ENCODE measurements at places on chromosomes 1 and 21.

GRCh38 chr1:84570436-84571149 is 3.6 kb downstream of the CTBS start:
- DNase-seq, result no peak

GRCh38 chr1:20361805-20362381 is 71.2 kb downstream of the VWA5B1 start:
- DNase-seq, result no peak

DNA sequence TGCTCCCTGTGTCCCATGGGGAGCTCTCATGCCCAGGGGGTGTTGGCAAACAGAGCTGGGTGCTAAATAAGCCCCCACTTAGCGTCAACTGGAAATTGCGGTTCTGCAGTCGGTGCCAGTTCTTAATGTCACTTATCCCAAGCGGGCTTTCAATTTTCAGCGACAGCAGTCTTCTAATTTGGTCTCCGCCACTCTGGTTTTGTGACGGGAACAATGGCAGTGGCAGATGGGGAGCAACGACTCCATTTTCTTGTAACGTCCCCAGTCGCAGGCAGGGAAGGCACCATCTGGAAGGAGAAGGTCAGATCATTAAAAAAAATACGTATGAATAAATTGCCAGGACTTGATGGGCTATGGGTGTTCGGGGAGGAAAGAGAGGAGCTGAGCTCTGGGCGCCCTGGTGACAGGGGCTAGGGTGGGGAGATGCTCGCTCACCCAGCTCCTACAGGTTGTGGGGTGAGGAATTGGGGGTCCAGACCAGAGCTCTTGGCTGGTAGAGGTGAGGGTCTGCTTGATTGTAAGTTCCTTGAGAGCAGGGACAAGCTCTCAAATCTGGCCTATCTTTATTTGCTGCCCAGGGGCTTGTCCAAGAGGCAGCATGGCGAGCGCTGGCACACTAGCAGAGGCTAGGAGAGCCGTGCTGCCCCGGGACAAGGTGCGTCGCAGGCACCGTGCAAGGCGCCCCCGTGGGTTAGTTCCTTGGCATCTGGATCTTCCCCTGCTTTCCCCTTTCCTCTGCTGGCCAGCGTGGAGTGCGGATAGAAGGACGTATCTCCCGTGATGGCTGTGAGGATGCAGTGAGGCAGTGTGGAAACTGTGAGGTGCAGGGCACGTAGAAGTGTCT is 105.8 kb downstream of the ARHGEF10L start:
- DNase-seq, result no peak

DNA sequence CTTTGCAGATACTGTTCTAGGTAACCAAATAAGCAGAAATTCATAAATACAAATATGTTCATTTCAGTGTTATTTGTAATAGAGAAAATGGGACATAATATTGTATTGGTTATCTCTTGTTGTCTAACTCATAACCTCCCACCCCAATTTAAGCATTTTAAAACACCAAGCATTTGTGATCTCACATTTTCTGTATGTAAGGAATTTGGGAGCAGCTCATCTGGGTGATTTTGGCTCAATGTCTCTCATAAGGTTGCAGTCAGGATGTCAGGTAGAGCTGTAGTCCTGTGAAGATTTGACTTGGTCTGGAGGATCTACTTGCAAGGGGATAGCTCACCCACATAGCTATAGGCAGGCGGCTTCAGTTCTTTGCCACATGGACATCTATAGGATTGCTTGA is 29.5 kb downstream of the CEP350 start:
- no peak for DNase-seq

DNA sequence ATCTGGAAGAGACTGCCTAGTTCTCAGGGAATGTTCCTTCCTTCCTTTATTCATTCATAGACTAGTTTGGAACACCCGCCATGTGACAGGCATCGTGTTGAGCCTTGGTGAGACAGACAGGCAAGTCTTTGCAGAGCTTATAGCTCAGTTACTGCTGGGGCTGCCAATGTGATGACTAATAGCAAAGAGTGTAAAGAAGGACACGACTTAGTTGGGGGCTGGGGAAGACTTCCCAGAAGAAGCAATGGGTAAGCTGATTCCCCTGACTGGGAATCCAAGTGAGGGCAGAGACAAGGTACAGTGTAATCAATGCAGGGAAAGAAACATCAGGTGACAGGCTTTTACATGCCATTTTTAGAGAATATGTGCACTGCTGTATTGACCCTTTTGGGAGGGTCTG is 51.2 kb downstream of the TENT5C start:
- DNase-seq, result no peak

GRCh38 chr21:42736646-42737350 is 83.4 kb downstream of the PDE9A start:
- DNase-seq, result no peak

DNA sequence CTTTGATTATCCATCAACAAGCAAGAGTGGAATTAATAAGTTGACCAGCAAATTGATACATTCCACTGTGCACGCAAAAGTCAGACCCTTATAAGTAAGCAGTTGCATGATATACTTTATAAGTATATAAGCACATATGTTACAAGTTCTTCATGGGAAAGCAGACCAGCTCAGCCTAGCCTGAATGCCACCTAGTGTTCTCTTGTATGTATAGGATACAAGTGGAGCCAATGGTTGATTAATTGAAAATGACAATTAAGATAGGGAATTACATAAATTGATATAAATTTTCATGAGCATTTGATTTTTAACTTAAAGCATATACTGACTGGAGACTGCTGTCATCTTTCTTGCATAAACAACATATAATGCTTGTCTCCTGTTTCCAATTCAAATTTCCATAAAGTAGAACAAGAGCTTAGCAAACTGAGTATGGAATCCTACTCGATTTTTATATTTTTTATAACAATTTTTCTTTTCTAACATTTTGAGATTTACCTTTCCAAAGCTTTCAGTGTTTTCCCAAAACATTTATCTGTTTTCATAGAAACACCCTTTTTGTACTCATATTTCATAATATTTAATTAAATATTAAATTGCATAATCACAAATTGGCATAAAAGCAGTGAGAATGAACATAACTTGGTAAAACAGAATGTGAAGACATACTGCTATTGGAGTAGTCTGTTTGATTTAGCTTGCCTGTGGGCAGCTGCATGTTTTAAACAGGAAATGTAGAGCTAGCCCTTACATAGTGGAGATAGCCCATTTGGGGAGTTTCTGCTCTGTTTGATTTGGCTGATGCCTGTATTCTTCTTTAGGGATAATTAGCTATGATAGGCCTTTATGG is 62.8 kb downstream of the MAGI3 start:
- no peak for DNase-seq

- DNase-seq, result no peak
Measured at GRCh38 chr1:65773391-65774123, 19.1 kb upstream of the PDE4B start.

GRCh38 chr1:91872000-91872399 is 14.0 kb downstream of the TGFBR3 start:
- DNase-seq, result no peak

DNA sequence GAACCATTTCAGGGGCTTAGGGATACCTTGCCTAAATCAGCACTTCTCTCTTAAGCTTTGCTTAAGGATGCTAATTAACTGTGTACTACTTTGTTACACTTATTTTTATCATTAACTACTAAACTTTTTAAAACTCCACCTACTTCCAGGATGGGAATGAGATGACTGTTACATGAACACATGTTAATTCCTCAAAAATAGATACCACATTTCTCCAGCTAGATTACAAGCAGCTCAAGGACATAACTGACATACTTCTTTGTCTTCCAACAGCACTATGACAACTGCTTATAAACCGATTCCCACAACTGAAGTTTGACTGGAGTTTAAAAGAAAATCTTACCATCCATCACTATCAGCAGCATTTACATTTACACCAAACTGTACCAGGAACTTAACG is 53.7 kb downstream of the TP53BP2 start:
- DNase-seq, result no peak

GRCh38 chr1:226781937-226782609 is 43.0 kb upstream of the ITPKB start:
- no peak for DNase-seq

- no peak for DNase-seq
Measured at GRCh38 chr1:184222652-184223052, 164.2 kb upstream of the C1orf21 start.

DNA sequence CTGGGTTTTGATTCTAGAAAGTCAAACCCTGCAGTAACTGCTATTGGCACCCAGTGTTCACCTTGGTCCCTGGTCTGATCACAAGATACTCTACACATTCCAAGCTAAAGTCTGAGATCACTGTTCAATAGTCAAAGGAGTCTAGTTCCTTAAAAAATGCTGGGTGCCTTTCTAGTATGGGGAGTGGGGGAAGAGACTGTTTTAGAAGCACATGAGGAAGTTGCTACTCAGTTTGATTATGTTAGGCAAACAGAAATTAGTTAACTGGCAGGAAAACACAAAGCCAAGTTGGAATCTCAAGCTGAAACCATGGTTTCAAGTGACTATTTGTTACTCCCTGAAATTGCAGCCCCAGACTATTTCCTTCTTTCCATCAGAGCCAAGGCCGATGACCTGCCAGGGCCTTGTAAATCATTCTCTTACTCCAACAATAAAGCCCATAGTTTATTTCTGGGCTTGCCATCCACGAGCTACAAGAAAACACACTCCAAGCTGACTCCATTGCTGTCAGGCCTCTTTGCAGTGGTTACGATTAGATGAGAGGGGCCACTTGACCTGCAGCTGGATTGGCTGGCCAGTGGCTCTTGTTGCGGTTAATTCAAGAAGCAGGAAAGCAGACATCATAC is 21.1 kb upstream of the VTCN1 start:
- no peak for DNase-seq

DNA sequence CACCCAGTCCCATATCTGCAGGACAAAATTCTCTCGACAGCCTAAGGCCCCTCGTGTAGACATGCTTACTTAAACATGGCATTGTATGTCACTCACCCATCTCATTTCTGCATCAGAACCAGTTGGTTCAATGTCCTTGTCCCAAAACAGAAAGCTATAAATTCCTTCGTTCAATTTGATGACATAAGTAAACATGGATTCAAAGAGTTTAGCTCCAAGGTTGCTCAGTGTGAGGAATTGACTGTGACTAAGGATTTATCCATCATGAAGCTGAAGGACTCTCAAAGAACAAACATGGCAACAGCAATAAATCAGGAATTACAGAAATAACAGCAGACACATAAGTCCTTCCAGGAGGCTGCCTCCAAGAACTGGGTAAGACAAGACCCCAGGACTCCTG is 237.2 kb downstream of the TOMM20 start:
- DNase-seq, result no peak

DNA sequence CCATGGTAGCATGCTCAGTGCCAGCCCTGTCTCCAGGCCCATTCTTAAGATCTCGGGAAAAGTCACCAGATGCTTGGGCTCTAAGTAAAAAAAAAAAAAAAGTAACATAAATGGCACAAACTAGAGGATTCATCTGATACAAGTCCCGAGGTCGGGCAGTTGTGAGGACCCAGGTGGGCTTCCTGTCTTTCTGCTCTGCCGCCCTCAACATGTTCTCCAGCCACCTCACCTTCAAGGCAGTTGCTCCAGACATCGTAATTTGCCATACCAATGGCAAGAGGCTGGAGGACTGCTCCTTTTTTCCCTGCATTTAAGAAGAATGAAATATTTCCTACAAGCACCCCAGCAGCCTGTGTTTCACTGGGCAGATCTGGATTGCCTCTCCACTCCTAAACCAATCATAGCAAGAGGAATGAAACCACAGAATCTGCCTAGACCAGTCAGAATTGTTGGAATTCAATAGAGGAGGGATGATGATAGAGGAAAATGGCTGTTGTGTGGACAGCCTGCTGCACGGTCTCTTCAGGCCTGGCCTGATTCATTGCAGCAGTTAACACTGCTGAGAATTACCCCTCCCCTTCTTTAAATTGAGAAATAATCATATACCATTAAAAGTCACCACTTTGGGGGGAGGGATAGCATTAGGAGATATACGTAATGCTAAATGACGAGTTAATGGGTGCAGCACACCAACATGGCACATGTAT is 5.4 kb downstream of the HMGN2 start:
- no peak for DNase-seq

Data from stimulated activated CD8-positive, alpha-beta memory T cell treated with anti-CD3 and anti-CD28 coated beads, Interleukin-12 subunit alpha, Interleukin-12 subunit beta, amount 100 ng/mL, for 4 hours (primary cell).